H1 (cell line): ENCODE measurements at places on chromosomes 5 and 9.

DNA sequence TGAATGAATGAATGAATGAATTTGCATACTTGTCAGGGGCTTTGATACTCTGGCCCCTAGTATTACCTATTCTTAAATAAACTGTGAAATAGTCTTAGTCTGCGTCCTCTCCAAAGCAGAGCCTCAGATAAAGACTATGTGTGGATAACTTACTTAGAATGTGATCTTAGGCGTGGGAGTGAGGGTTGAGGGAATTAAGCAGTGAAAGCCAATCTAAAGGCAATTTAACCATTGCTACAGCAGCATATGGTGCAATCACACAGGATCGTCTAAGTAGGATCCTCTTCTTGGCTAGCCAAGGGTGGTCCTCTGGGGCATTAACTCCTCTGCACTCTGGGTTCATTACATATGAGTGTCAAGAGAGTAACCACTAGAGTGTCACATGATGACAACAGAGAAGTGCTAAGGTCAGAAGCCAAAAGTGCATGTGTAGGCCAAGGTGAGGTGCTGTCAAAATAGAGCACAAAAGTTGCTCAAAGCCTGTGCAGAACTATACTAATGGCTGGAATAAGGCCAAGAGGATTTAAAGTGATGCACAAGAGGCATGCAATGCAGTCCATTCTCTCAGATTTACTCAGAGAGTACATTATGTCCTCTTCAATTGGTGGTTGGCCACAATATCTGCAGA, 274.4 kb upstream of the SEMA6A start:
- DNase-seq, result no peak

GRCh38 chr9:35826071-35826701, 2.3 kb downstream of the FAM221B start:
- DNase-seq, result peak; percentile 58

- no peak for DNase-seq
Observed at GRCh38 chr9:36148311-36149051, 11.9 kb downstream of the GLIPR2 start.

GRCh38 chr5:75381456-75381855, 44.4 kb downstream of the HMGCR start:
- DNase-seq, result no peak

- DNase-seq, result no peak
Observed at GRCh38 chr5:76196886-76197489, 113.8 kb downstream of the SV2C start.

GRCh38 chr9:125521462-125522327, 185.3 kb downstream of the MAPKAP1 start:
- no peak for DNase-seq

GRCh38 chr9:81370096-81370495, 319.3 kb downstream of the TLE1 start:
- DNase-seq, result no peak

DNA sequence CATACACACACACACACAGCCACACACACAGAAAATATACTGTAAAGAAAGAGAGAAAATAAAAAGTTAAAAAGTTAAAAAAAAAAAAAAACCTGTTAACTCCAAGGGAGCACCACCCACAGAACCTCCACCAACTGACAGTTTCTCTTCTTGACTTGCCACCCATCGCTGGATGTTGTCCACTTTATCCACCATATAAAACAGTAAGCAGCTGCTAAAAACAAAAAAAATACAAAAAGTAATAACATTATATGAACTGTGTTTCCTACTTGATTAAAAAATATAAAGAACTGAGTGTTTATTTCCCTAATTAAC, 1.2 kb downstream of the PURA start:
- DNase-seq, result no peak

DNA sequence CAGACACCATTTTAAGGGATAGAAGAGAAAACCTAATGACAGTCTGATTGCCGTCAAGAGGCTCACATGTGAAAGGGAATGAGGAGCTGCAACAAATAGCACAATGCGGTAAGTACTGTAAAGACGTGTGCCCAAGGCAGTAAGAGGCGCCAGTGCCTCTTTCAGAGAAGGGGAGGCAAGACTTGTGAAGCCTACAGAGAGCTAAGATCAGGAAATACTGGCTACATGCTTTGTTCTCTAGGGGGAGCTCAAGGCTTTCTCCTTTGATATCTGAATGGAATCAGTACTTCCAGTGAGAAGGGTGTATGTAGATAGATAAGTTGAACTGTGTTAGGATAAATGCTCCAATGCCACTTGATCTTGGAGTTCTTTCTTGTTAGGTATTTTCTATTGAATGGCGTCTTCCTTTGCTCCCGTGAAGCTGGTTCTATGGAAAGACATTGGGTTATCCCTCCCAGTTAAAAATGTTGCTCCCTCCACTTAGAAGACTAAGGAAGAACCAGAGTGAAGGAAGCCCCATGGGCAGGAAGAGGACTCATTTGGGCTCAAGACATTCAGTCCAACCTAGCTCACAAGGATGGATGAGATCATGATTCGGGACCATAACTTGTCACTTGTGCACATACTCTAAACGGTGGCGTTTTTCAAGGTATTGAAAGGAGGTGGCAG, 23.5 kb upstream of the ALDOB start:
- DNase-seq, result no peak

DNA sequence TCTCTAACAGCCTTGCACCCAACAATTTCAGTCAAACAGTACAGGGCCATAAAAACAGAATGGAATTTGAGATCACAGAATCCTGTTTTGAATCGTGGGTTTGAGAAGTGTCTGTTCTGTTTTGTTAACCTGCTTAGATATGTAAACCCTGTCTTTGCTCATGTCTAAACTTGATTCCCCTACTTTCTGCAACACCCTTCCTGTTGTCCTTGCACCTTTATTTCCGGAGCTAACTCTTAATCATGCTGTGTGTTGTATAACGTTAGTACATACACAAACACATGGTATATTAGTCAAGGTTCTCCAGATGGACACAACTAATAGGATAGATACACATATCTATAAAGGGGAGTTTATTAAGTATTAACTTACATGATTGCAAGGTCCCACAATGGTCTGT, 2229.2 kb upstream of the C9orf72 start:
- no peak for DNase-seq

DNA sequence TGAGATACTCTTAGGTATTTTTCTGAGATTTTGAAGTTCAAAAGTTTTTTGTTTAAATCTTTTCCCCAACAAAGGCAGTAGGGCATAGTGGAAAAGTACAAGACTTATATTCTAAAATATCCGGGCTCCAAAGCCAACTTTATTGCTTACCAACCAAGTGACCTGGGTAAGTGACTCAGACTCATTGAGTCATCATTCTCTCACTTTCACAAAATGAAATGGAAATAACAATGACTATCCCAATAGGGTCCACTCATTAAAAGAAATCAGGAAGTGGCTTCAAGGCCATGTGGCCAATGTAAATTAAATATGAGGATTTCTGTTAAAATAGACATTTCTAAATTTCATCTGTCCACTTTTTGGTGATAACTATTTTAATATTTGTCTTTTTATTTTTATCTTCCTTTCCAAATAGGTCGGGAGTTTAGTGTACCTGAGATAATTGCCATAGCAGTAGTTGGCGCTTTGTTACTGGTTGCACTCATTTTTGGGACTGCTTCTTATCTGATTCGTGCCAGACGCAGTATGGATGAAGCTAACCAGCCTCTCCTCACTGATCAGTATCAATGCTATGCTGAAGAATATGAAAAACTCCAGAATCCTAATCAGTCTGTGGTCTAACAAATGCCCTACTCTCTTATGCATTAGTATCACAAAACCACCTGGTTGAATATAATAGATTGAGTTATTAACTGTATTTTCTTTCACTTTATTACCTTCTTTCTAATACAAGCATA, 15.5 kb downstream of the TYRP1 start:
- DNase-seq, result no peak

- DNase-seq, result no peak
Observed at GRCh38 chr9:93601666-93602065, 25.3 kb downstream of the PHF2 start.

- DNase-seq, result no peak
Observed at GRCh38 chr5:105956456-105957196, 1714.1 kb downstream of the EFNA5 start.

- no peak for DNase-seq
Observed at GRCh38 chr9:87605676-87606075, 108.0 kb downstream of the DAPK1 start.

DNA sequence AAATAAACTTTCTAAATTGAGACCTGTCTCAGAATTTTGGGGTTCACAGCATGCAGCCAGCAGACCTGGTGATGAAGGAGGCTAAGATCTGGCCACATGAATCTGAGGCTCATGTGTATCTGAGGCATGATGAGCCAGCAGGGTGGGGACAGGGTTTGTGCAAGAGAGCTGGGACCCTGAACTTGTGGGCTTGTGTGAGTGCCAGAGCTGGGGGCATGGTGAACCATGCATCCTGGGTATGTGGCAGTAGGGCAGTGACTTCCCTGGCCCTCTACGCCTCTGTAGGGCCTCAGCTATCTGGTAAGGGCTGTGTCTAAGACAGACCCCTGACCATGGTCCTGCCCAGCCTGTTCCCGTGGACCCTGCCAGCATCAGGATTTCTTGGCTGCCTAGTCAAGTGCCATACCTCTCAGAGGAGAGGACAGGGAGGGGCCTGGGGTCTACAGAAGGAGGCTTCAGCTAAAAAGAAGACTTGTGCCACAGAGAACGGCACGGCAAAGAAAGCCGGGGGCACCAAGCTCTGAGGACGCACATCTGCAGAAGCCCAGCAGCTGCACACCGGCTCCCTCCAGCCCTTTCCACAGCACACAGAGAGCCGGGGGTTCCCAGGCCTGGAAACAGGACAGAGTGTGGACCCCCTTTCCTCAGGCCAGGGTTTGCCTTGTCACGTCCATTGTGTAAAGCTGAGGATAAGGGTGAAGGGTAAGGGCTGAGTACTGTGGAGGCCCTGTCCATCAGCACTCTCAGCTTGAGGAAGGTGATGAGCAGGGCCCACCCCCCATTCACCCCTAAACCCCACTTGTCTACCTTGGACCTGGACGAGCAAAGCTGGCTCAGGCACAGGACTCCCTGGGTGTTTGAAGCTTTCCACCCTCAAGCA, 130.1 kb downstream of the MRPL36 start:
- DNase-seq, result no peak

DNA sequence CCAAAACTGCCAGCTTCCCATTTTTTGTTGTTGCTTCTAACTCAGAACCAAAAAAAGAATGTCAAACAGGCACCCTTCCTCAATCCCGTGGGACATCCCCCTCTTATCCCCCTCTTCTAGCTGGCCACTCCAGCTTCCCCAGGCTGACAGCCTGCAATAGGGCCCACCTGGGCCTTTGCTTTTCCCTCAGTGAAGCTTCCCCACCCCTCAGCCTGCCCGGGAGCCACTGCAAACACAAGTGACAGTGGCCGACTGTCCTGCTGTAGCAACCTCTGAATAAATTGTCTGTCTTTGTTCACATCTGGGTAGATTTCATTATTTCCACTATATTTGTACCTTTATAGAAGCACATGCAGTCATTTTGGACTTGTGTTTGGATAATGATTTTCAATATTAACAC, 245.3 kb downstream of the GADD45G start:
- DNase-seq, result no peak

- DNase-seq, result no peak
Observed at GRCh38 chr9:82732928-82733327, 330.0 kb downstream of the RASEF start.

DNA sequence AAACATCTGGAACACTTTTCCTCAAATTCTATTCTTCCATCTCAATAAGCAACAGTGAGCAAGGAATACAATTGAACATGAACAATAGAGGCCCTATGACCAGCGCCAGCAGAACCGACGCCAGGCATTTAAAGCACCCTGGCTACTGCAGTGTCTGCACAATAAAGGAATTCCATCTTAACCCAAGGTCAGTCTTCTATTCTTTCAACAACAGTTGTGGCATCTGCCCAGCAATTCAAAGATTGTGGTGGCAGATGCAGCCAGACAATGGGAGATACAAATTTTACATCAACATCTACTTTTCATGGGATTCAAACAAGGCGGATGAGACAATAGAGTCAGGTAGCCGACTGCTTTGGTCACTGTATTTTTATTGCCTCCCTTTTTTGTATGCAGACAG, 65.9 kb downstream of the ELL2 start:
- peak; percentile 43 for DNase-seq

DNA sequence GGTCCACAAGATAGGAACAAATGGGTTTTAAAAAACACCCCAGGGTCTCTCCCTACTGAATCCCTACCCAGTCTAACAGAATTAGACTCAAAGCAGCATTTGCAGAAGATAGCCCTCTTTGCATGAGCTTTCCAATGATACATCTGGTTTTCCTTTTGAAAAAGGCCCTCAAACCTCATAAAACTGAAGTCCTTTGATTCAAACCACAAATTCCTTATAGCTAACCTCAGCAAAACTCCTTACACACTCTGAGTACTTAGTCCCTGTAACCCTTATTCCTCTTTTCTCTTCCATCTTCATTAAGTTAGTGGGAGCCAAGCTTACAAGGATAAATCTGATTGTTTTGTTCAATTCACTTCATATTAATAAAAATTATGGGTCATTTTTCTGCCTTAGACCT, 90.5 kb upstream of the TNC start:
- no peak for DNase-seq

- DNase-seq, result peak; percentile 57
Observed at GRCh38 chr5:73596705-73597328, 29.2 kb upstream of the ARHGEF28 start.

DNA sequence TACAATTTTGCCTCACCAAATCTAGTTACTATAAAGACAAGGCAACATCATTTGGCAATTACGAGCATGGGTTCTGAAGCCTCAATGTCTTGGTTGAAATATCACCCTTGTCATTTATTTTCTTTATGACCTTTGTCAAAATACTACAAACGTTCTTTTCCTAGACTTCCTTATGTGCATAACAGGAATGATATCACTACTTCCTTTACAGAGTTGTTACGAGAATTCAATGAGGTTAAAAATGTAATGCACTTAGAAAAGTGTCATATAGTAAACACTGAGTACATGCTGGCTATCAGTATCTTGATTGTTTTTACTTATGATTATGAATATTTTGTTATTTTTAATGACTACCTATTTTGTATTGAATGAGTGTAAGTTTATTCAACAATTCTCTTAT, 640.9 kb upstream of the CCNG1 start:
- no peak for DNase-seq

GRCh38 chr9:82184524-82184923, 196.0 kb downstream of the SPATA31D1 start:
- DNase-seq, result no peak

GRCh38 chr5:111859031-111859430, 102.0 kb upstream of the NREP start:
- no peak for DNase-seq

- no peak for DNase-seq
Observed at GRCh38 chr5:133423011-133423617, 189.2 kb downstream of the FSTL4 start.

GRCh38 chr9:14301583-14302021, 12.3 kb downstream of the NFIB start:
- DNase-seq, result no peak
